ENCODE measurements at places on chromosomes 16 and 17.

DNA sequence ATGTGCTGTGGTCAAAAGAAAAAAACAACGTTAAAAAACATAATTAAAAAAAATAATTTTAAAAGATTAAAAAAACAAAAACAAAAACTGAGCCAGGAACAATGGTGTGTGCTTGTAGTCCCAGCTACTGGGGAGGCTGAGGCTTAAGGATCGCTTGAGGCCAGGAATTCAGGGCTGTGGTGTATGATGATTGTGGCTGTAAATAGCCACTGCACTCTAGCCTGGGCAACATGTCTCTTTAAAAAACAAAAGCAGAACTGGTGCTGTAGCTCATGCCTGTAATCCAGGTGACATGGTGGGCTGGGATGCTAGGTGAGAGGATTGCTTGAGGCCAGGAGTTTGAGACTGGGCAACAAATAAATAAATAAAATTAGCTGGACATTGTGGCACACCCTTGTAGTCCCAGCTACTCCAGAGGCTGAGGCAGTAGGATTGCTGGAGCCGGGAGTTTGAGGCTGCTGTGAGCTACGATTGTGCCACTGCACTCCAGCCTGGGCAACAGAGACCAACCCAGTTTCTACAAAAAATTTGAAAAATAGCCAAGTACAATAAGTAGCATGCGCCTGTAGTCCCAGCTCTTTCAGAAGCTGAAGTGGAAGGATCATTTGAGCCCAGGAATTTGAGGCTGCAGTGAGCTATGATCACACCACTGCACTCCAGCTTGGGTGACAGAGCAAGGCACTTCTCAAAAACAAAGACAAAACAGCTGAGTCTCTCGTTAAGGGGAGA lies 43.6 kb downstream of the NFATC3 start:
- DNase-seq = no peak

DNA sequence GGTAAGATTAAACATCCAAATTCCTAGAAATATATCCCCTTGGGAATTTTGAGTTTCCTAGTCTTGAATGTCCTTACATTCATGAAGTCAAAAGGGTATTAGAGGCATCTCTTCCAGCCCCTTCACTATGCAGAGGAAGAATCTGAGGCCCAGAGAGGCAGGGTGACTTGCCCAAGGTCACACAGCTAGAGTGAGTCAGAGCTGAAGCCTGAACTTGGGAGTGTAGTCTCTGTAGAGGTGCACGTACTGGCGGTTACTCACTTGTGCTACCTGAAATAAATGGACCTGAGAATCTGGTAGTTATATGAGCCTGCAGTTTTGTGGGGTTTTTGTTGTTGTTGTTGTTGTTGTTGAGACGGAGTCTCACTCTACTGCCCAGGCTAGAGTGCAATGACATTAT lies 164.0 kb downstream of the XYLT1 start:
- no peak for DNase-seq

DNA sequence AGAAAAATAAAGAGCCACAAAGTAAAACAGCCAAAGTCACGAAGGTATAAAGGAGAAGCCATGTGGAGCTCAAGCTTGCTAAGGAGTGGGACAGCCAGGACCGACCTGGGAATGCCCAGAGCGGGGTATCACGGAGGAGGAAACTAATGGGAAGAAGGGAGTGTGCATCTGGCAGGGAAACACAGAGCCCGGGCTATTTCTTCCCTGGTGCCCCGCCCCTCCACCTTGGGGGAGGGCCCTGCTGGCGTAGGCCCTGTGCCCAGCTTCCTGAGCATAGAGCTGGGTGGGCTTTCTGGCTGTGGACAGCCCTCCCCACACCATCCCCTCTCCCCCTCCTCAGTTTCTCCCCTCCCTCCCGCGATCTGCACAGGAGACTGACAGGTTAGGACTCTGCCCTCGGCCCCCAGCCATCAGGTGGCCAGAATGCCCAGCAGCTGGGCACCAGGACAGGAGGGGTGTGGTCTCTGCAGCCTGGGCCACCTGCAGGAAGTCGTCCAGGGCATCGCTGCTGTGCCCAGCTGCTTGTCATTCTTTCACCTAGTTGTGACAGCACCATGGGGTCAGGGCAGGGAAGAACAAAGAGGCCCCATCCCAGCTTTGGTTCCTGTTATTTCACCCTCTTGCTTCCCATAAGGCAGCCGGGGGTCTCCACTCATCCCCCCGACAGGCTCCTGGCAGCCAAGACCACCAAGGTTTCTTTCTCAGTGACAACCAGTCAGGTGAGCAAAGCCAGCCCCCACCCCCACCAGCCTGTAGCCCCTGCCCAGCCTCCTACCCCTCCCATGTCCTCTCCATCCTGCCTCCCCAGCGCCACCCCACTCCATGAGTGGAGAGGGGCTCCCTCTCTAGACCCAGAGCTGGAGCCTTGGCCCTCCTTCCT lies 7.1 kb upstream of the DCAF7 start:
- DNase-seq = no peak

DNA sequence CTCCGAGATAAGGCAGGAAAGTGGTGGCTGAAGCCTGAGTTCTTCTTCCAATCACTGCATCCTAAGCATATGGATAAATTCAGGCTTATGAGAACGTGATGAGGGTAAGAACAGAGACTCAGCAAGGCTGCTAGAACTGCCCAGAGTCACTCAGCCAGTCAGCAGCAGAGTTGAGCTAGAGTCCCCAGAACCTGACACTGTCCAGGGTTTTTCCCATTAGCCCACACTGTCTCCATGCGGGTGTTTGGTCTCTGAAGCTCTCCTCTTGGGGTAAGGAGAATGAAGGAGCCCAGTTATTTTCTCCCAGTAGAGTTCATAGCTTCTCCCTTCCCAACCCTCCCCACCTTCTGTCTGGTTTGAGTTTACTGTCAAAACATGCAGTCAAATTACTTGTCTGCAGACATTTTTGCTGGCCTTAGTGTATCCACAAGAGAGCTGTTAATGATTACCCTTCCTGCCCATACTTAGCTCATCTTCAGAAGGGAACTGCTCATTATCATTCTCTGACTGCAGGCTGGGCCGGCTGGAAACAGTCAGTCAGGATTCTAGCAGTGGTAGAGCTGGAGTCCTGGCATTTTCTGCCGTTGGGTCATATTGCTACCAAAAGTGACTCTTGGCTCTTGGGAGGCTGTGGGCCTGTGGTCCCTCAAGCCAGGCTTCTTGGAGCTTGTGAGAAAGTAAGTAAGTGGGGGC lies 460.0 kb downstream of the HS3ST3B1 start:
- no peak for DNase-seq

DNA sequence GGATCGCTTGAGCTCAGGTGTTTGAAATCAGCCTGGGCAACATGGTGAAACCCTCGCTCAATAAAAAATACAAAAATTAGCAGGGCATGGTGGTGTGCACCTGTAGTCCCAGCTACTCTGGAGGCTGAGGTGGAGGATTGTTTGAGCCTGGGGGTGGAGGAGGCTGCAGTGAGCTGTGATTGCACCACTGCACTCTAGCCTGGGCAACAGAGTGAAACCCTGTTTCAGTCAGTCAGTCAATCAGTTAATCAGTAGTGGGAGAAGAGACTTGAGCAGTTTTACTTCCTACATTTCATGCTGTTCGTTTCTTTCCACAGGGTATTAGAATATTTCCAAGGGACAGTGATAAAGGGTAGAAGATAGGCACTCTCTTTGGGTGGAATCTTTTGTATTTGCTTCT lies 8.8 kb downstream of the MAP3K3 start:
- DNase-seq = no peak

- no peak for DNase-seq
Observed at GRCh38 chr17:58331815-58332777, 3.5 kb upstream of the TSPOAP1 start.
